ENCODE measurements at places on chromosomes 1 and 21.
A peak's percentile ranks its signal among the peaks of the same experiment; 100 is the strongest.

GRCh38 chr1:184637664-184638240 lies 116.9 kb downstream of the EDEM3 start:
- DNase-seq: no peak

DNA sequence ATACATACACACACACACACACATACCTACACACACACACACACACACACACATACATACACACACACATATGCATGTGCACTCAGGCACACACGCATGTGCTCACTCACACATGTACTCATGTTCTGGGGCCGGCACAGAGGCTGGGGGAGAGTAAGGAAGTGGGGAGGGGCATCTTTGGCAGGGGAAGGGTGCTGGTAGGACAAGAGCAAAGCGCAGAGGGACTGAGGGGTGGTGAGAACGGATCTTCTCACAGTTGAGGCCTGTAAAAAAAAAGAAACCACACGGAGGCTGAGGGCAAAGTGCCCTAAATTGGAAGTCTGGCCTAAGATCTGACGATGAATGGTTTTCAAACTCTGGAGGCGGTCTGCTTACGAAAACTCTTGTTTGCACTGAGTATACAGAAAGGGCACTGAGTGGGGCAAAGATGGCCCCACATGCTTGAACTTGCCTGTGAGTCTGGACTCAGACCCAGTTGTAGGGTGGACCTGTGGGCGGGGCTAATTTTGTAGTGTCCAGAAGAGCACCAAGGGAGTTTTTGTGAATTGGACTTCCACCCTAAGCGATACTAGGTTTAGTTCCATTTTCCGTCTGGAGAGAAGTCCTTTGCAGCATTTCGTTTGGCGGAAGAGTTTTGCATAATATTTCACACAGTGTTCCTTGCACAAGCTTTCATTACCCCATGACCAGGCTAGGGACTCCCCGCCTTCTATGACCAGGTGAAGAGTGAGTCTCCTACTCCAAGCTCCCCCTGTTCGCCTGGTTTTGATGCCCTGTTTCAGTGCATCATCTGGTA lies 79.3 kb upstream of the LYST start:
- no peak for DNase-seq

DNA sequence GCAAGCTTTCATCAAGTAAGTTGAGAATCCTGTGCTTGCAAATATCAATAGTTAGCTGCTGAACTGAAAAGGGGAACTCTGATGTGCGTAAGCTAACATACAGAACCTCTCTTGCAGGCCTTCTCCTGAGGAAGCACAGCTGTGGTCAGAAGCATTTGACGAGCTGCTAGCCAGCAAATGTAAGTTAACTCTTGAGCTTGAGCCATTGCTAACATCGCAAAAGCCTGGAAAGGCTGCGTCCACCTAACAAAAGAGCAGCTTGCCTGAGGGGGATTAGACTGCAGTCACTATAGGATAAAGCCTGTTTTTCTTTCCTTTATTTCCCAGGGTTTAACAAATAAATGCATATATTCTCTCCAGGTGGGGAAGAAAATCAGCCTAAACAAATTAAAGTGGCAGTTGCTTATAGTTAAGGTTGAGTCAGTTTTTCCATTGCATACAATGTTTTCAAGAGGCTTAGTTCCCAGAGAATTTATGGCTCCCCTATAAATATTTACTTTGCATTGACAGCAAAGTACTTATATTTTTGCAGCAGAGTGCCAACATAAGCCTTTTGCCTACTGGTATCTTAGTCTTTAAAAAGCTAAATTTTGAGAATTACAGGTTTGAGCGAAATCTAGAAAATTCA lies 1.5 kb downstream of the RGS2 start:
- DNase-seq: no peak

- no peak for DNase-seq
These were observed 6.8 kb downstream of the PRXL2B start for GRCh38 chr1:2593251-2593878.

DNA sequence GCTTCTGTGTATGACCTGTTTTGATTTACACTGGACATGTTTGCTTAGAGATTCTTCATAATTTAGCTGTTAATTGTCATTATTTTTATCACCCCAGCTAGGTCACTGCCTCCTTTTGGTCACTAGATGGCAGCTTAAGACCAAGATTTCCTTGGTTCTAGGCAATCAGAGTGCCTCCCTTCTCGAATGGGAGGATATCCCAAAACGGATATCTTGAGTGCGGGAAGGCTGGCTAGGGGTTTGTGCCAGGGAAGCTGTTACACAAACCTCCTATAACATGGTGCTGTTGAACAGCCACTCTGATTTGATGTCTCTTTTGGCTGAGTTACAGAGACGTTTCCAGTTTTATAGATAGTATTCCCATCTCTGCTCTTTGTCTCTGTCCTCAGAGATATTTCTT lies 283.5 kb downstream of the S1PR1 start:
- peak; percentile 21 for DNase-seq

GRCh38 chr1:190667914-190668313 lies 190.2 kb upstream of the BRINP3 start:
- no peak for DNase-seq

GRCh38 chr1:16413191-16413590 lies 24.0 kb downstream of the SPATA21 start:
- no peak for DNase-seq

DNA sequence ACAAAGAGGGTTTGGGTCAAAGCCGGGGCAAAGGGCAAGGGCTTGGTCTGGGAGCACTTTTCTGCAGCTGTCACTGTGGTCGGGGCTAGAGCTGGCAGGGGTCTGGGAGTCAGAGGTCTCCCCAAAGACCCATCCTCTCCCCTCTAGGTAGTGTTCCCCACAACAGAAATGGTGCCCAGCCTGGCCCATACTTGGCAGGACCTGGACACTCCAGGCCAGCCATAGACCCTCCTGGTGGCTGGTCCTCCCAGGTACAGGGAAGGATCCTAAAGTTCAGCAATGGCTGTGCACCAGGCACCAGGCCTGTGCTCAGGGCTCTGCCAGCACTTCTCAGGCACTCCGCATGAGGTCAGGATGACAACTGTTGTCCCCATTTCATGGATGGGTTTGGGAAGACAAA lies 11.0 kb downstream of the ESPN start:
- no peak for DNase-seq

- DNase-seq: no peak
These were observed 61.3 kb downstream of the ROR1 start for GRCh38 chr1:63835128-63835527.

DNA sequence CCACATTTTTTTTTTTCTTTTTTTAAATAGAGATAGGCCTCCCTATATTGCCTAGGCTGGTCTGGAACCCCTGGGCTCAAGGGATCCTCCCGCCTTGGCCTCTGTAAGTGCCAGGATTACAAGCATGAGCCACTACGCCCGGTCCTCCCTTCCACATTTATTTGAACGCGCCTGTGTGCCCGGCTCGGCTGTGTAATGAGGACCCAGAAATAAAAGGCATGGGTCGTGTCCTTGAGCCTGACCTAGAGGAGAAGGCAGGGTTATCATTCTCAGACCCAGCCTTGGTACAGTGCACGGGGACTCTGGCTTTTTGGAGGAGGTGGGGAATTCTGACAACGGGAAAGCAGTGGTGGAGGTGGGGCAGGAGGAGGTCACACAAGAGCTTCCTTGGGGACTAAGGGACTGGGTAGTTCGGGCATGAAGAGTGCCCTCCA lies 841 bp downstream of the CENPF start:
- no peak for DNase-seq

GRCh38 chr1:21524686-21525339 lies 15.6 kb downstream of the ALPL start:
- DNase-seq: no peak

GRCh38 chr1:167219194-167219593 lies 1.5 kb upstream of the POU2F1 start:
- DNase-seq: no peak

- no peak for DNase-seq
These were observed 78.7 kb downstream of the ACTL8 start for GRCh38 chr1:17833661-17834501.

DNA sequence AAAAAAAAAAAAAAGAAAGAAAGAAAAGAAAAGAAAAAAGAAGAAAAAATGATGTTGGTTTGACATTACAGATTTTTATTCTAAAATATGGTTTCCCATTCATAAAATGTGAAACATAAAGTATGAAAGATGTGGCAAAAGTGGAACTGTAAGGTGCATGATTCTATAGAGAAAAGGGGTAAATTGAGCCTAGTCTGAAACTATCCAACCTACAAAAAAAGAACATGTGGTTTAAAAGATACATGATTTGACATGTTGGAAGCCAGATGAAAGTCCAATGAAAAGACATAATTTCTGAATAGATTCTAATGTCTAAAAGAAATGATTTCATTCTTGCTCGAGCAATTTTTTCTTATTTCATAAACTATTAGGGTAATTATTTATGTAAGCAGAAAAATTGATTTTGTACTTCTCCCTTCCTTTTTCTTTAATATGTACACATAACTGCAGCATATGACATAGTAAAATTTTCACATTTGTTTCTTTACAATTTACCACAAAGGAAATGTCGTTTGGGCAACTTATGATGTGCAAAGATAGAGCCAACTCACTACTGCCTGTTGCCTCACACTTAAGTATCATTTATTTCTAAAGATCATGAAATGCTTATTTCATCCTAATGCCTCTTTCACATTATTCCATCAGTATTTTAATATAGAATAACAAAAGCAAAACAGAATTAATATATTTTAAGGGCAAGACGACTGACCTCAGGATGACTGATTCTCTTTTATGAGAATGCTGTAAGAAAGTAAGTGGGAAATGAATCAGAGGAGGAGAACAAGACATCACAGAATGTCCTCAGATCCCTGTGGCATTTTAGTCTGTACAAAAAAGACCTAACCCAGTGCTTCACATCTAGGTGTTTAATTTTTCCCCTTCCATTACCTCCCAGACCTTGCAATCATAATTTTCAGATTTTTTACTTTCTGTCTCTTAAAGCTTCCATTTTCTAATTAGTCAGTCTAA lies 165.8 kb upstream of the HMCN1 start:
- DNase-seq: no peak

GRCh38 chr1:218926631-218927030 lies 247.0 kb upstream of the LYPLAL1 start:
- no peak for DNase-seq

GRCh38 chr1:86696522-86696921 lies 7.9 kb upstream of the SH3GLB1 start:
- no peak for DNase-seq

GRCh38 chr1:9422321-9422720 lies 116.9 kb upstream of the SLC25A33 start:
- no peak for DNase-seq

DNA sequence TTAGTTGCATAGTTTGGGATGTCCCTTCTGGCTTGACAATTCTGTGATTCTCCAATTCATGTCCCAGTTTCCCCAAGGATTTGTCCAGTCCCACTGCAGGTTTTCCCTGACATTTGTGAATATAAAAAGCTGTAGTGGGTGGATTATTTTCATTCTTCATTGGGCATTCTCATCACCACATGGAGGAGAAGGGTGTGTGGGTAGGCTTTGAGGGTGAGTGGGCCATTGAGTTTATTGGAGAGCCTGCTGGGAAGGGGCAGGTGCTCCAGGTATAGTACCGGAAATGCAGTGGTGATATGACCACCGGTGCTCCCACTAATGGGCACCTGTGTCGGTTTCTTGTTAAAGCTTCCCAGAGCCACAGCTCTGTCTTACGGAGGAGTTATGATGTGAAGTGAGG lies 74.5 kb downstream of the CNIH3 start:
- DNase-seq: no peak

- DNase-seq: no peak
These were observed 42.0 kb downstream of the ACOT7 start for GRCh38 chr1:6351480-6352137.

- no peak for DNase-seq
These were observed 9.8 kb upstream of the F5 start for GRCh38 chr1:169595764-169596711.

DNA sequence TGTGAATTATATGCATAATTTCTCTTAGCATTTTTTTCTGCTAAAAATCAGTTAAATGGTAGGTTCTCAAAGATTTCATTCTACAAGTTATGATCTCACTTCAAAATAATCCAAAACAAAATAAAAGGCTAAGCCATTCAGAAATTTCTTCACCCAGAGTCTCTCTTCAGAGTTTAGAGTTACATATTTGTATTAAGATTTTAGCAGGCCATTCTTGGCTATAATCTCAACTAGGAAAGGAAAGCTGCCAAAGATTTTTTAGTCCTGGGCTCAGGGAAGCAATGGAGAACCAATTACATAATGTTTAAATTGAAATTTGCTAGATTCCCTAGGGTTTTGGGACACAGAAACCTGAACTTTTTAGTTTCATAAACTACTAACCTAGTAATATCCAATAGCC lies 245.0 kb downstream of the USH2A start:
- no peak for DNase-seq

DNA sequence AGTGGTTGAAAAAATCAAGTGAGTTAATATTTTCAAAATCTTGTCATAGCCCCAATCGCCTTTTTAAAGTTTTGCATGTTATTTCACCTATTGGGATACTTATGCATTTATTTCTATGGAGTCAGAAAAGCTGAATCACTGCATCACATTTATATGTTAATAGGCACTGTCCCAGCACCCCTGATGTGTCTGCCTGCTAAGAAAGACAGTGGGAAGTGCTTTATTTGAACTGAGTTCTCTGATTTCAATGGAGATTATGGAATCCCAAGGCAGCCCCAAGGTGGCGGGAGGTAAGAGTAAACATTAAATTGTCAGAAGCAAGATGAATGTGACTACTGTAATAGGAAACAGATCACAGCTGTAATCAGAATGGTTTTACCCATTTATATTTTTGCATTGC lies 2225.7 kb downstream of the NCAM2 start:
- no peak for DNase-seq
